ENCODE measurements at places on chromosomes 7 and 10.
A peak's percentile ranks its signal among the peaks of the same experiment; 100 is the strongest.

DNA sequence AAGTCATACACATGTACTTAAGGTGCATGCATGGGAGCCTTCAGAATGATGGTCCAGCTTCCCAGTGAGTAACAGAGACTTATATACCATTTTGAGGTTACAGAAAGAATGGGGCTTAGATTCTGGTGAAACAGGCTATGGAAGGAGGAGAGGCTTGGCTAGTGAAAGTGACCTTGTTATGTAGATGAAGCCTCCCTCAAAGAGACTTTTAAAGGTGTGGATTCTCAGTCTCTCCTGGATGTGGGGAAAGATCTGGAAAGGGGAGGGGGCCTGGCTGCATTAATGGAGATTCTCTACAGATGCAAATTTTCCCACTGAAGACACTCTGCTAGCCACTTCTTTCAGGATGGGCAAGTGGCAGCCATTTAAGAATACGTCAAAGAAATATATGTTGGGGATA lies 5.5 kb downstream of the RASSF4 start:
- no peak for DNase-seq
- H3K27ac ChIP-seq = peak overlapping the region; percentile 87
- H3K36me3 ChIP-seq = peaks cover 5% of the 10 kb centered on the region
- H3K4me1 ChIP-seq = peaks cover 62% of the 10 kb centered on the region
- H3K4me3 ChIP-seq = no peak overlapping the region

GRCh38 chr10:6163364-6164270 lies 39.1 kb upstream of the PFKFB3 start:
- peak overlapping the region; percentile 100 for H3K4me3 ChIP-seq
- no peaks in the 10 kb centered on the region for H3K27me3 ChIP-seq
- peak overlapping the region; percentile 90 for H3K27ac ChIP-seq
- H3K36me3 ChIP-seq = peaks cover 5% of the 10 kb centered on the region
- peak; percentile 94 for DNase-seq

GRCh38 chr7:8418629-8419245 lies 14.7 kb upstream of the NXPH1 start:
- H3K4me3 ChIP-seq = no peak overlapping the region
- peak; percentile 66 for DNase-seq
- H3K4me1 ChIP-seq = no peaks in the 10 kb centered on the region
- H3K27me3 ChIP-seq = no peaks in the 10 kb centered on the region
- H3K27ac ChIP-seq = no peak overlapping the region
- H3K36me3 ChIP-seq = no peaks in the 10 kb centered on the region

GRCh38 chr10:12350167-12350872 lies 973 bp downstream of the CAMK1D start:
- H3K27me3 ChIP-seq = no peaks in the 10 kb centered on the region
- H3K4me3 ChIP-seq = peak overlapping the region; percentile 77
- H3K27ac ChIP-seq = peak overlapping the region; percentile 61
- no peaks in the 10 kb centered on the region for H3K4me1 ChIP-seq
- H3K36me3 ChIP-seq = no peaks in the 10 kb centered on the region

GRCh38 chr7:138979226-138979979 lies 1.8 kb downstream of the KIAA1549 start:
- no peaks in the 10 kb centered on the region for H3K27me3 ChIP-seq
- no peaks in the 10 kb centered on the region for H3K36me3 ChIP-seq
- H3K27ac ChIP-seq = no peak overlapping the region
- peak; percentile 50 for DNase-seq
- no peak overlapping the region for H3K4me3 ChIP-seq

DNA sequence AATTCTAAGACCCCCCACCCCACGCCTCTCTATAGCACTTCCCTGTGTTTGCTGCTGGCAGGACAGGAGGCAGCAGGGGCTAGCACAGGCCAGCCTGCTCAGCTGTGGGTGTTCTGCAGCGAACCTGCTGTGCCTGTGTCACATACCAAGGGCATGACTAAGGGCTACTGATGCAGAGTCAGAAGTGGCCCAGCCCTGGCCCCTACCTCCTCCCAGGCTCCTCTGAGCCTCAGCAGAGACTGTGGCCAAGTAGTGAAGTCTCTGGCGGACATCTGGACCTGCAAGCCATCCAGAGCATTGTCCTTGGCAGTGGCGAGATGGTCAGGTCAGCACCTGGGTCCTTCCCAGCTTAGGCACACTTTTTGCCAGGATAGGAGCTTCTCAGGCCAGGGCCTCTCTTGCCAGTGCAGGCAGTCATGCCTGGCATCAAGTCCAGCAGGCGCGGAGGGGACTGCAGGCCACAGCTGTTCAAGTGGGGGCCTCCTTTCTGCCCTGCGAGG lies 116.3 kb upstream of the RET start:
- H3K27ac ChIP-seq = no peak overlapping the region
- H3K4me1 ChIP-seq = no peaks in the 10 kb centered on the region
- no peaks in the 10 kb centered on the region for H3K27me3 ChIP-seq
- no peak for DNase-seq
- H3K36me3 ChIP-seq = no peaks in the 10 kb centered on the region

DNA sequence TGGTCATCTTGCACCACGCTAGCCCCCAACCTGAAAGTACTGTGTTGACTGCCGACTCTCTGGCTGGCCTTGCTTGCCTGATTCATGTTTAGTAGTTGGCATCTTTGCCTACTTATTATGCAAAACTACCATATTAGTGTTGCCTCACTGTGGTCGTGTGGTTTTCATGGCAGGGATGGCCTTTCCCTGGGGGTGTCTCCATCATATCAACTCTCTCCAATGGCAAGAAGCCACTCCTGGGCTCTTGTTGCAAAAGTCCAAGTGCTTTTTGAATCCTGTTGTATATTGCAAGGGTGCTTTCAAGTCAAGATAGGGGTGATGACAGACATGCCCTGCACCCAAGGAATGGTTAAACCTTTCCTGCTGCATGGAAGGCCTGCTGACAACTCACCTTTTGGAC lies 39.4 kb downstream of the ABLIM1 start:
- H3K27me3 ChIP-seq = no peaks in the 10 kb centered on the region
- H3K4me1 ChIP-seq = peaks cover 16% of the 10 kb centered on the region
- H3K36me3 ChIP-seq = no peaks in the 10 kb centered on the region
- DNase-seq = no peak

- no peak overlapping the region for H3K4me3 ChIP-seq
- DNase-seq = no peak
- H3K27ac ChIP-seq = no peak overlapping the region
- H3K36me3 ChIP-seq = no peaks in the 10 kb centered on the region
These were observed 22.5 kb downstream of the TMEM176A start for GRCh38 chr7:150823043-150823442.

DNA sequence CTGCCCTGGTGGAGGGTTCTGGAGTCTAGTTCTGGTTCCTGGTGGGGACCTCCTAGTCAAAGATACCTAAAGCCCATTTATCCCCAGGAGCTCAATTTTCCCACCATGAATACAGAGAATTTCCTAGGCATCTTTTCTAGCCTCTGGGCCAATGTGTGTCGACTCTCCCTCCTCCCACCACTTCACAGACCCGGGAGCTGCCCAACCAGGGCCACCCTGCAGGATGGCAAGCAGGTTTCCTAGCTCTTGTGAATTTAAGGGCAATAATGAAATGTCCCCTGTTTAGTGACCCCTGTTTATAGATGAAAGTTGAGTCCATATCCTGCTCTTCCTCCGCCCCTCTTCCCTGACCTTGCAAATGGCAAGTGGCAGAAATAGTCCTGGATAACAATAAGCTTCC lies 9.4 kb downstream of the DLX5 start:
- no peak overlapping the region for H3K27ac ChIP-seq
- no peaks in the 10 kb centered on the region for H3K36me3 ChIP-seq
- DNase-seq = no peak
- peaks cover 30% of the 10 kb centered on the region for H3K27me3 ChIP-seq
- H3K4me1 ChIP-seq = no peaks in the 10 kb centered on the region
- no peak overlapping the region for H3K4me3 ChIP-seq

GRCh38 chr7:108089381-108089780 lies 40.8 kb downstream of the LAMB4 start:
- DNase-seq = no peak
- no peak overlapping the region for H3K4me3 ChIP-seq
- H3K4me1 ChIP-seq = no peaks in the 10 kb centered on the region
- no peak overlapping the region for H3K27ac ChIP-seq
- no peaks in the 10 kb centered on the region for H3K27me3 ChIP-seq

DNA sequence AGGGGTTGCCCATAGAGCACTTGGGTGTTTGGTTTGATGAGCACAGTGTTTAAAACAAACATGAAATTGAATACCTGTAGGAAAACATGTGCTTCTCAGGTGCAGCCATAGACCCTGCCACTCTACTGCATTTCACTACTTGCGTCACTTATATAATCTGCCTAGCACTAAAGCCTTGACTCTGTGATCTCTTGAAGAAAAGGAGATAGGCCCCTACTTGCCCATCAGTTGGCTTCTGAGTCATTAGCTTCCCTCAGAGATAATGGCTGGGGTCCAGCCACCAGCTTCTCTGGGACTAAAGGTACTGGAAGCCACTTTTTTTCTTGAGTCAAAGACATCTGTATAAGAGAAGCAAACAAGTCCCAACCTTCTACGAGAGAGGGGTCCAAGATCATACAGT lies 45.9 kb upstream of the BTRC start:
- DNase-seq = no peak
- H3K36me3 ChIP-seq = no peaks in the 10 kb centered on the region
- no peak overlapping the region for H3K27ac ChIP-seq
- no peak overlapping the region for H3K4me3 ChIP-seq
- no peaks in the 10 kb centered on the region for H3K4me1 ChIP-seq

DNA sequence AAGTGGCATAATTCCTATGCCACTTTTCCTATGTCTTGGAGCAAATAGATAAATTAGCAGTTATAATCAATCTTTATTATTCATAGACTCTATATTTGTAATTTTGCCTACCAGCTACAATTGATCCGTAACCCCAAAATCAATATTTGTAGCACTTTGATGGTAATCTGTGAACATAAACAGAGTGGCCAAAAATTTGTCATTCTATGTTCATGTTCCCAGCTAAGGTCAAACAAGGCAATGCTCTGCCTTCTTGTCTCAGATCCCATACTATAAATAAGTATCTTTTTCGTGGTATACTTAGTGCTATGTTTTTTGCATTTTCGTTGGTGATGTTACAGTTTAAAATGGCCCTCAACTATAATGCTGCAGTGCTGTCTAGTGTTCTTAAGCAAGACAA lies 228.5 kb downstream of the FZD1 start:
- H3K4me1 ChIP-seq = no peaks in the 10 kb centered on the region
- H3K27ac ChIP-seq = no peak overlapping the region
- H3K27me3 ChIP-seq = no peaks in the 10 kb centered on the region
- DNase-seq = no peak
- no peaks in the 10 kb centered on the region for H3K36me3 ChIP-seq
- no peak overlapping the region for H3K4me3 ChIP-seq

GRCh38 chr10:19561181-19561580 lies 255.1 kb upstream of the PLXDC2 start:
- H3K4me1 ChIP-seq = no peaks in the 10 kb centered on the region
- no peak overlapping the region for H3K27ac ChIP-seq
- no peaks in the 10 kb centered on the region for H3K27me3 ChIP-seq

- DNase-seq = no peak
- H3K4me3 ChIP-seq = no peak overlapping the region
- no peak overlapping the region for H3K27ac ChIP-seq
- no peaks in the 10 kb centered on the region for H3K4me1 ChIP-seq
- H3K36me3 ChIP-seq = no peaks in the 10 kb centered on the region
These were observed 1262.6 kb upstream of the SORCS1 start for GRCh38 chr10:108427146-108427545.

DNA sequence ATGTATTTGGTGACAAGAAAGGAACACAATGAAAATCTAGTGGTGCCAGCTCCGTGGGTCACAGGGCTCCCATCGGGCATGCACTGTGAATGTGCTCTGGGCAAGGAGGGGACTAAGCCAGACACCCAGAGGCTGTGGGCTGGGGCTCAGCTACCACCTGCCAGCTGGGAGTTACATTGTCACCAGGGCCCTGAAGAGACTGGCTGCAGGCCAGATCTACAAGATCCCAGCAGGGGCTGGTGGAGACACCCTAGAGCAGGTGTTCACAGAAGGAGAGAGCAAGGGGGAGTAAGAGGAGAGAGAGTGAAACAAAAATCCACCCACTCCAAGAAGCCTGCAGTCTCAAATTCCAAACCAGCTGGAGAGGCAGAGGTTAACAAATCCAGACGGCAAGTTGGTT lies 116.6 kb upstream of the ADCY1 start:
- H3K27me3 ChIP-seq = no peaks in the 10 kb centered on the region
- DNase-seq = no peak
- H3K4me1 ChIP-seq = no peaks in the 10 kb centered on the region
- H3K4me3 ChIP-seq = no peak overlapping the region
- H3K36me3 ChIP-seq = no peaks in the 10 kb centered on the region
- H3K27ac ChIP-seq = no peak overlapping the region

DNA sequence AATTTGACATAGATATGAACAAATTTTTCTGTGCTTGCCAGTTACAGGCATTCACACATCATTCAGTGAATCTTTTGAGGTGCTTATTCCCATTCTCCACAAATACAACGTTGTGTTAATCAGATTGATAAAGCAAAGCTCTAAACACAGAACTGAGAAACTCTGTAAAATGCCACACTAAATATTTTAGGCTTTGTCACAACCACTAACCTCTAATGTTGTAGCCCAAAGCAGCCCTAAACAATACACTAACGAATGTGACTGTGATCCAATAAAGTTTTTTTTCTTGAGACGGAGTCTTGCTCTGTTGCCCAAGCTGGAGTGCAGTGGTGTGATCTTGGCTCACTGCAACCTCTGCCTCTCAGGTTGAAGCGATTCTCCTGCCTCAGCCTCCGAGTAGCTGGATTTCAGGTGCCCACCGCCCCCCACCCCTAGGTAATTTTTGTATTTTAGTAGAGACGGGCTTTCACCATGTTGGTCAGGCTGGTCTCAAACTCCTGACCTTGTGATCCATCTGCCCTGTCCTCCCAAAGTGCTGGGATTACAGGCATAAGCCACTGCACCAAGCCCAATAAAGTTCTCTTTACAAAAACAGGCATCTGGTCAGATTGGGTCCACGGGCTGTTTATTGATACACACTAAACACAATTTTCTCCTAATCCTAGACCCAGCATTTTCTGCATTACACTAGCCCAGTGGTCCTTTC lies 6.9 kb downstream of the CYCS start:
- no peak for DNase-seq
- 0 out of 2 replicates have a peak, but pooled peaks cover 2% of the 10 kb centered on the region for H3K4me1 ChIP-seq
- H3K27ac ChIP-seq = no peak overlapping the region
- H3K36me3 ChIP-seq = peaks cover 29% of the 10 kb centered on the region
- no peaks in the 10 kb centered on the region for H3K27me3 ChIP-seq
